GM19239 (cell line): ENCODE measurements at places on chromosomes 1 and 21.

DNA sequence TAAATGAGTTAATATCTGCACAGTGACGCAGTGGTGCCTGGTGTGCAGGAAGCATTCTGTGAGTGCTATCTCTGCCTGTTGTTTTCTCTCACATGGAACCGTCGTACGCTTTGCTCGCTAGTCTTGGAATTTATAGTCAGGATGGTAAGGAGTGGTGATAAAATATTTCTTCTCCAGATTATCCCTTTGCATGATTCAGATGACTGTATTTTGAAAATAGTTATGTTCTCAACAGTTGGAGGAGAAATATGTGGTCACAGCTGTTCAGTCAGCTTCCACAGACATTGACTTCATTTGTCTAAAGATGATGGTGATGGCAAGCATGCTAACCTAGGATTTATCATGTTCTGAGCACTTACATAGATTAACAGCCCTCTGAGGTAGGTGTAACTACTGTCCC lies 41.3 kb upstream of the VAMP3 start:
- no peak for DNase-seq

DNA sequence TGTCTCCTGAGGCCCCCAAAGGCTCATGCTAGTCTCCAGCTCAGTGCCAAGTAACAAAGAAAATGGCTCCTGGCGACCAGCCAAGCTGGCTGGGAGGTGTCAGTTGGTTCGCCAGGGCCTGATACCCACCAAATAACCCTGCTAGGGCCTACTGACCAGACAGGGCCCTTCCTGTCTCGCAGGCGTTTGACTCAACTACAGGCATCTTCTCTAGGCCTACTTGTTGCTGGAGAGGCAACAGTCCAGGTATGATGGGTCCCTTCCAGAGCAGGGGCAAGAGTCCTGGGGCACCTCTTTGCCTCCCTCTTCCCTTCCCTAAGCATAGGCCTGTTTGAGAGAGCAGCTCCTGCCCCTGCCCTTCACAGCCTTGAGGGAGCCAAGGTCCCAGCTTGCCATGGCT lies 147.9 kb upstream of the VANGL1 start:
- DNase-seq, result no peak

DNA sequence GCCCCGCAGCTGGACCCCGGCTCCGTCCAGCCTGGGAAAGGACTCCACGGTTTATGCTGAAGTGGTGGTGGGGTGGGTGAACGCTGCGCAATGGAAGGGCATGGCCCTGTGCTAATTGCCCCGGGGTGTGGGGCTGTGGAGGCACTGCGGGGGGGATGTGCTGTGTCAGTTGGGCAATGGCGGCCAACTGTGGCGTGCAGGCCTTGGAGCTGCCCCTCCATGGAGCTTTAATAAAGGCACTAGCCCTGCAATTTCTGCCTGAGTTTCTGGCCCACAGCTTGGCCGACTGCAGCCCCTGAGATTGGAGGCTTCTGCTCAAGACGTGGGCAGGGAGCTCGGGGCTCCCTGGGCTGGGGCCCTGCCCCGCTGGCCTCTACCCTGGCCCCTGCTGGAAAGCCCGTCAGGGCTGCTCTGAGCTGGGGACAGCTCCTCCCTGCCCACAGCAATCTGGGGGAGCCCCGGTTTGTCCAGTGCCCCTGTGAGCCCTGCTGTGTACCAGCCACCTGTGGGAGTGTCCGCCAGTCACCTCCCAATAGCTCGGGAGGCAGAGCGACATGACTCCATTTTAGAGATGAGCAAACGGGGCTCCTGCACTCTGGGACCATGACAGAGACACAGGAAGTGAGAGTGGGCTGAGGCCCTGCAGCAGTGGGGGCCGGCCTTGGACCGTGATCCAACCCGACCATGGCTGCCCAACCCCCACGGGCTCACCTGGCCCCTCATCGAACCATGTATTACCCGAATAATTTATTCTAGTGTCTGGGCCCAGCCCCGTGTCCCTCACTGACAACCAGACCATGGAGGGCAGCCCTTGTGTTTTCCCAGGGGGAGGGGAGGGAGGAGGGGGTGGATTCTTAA lies 8.7 kb upstream of the TNFRSF14 start:
- no peak for DNase-seq

DNA sequence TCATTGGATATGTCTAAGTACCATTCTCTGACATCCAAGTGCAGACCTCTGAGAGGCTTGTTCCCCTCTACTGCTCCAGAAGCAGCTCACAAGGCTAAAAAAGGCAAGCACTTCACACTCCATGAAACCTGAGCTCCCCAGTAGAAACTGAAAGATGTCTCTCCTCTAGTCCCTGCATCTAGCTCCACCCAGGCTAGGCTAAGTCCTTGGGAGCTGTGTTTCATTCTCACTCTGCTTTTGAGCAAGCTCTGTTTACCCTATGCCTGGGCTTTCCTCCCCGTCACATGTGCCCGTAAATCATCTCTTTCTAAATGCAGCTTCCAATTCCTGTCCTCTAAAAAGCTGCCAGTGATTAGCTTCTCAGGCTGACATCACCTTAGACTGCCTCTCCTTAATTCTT lies 39.0 kb downstream of the LRRC71 start:
- no peak for DNase-seq

- no peak for DNase-seq
These were observed 49.0 kb downstream of the BRINP2 start for GRCh38 chr1:177219554-177220458.

- DNase-seq, result no peak
These were observed 3.0 kb upstream of the PPIE start for GRCh38 chr1:39735731-39736130.

GRCh38 chr1:17315542-17316130 lies 7.6 kb downstream of the PADI4 start:
- DNase-seq, result no peak

DNA sequence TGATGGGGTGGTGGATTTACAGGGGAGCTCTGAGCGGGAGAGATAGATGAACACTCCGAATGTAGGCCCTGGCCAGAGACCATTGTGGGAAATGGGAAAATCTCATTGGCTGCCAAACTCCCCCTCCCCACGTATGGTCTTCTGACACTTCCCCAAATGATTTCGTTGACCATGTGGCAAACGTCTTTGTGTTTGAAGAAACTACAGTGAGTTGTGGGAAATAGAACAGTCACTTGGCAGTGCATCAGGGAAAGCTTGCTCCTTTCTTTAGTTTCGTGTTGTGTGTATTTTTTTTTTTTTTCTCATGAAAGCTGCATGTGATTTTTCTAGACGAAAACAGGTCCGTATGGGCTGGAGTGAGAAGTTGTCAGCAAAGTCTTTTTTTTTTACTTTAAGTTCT lies 25.0 kb upstream of the GRIK3 start:
- no peak for DNase-seq

DNA sequence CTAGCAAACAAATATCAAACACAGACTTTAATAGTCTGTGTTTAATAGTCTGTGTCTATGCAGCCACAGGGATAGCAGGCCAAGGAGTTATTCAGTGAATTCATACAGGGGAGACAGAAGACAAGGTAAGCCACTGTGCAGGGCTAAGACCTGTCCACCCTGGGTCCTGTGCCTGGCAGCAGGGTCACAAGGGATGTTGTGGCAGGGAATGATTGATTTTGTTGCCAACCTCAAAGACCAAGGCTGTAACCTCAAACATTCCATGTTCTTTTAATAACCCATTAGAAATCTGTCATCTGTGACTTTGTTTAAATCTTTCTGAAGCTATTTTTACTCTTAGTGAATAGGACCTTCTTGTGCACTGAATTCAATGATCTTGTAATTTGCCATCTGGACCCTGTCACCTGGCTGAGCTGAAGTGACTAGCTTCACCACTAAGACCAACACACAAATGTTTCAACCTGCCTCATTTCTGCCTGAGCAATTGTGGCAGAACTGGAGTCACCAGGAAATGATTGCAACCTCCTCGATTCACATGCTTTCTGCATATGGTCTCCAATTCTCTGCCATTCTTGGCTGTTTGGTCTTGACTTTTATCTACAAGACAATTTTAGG lies 154.2 kb downstream of the ASTN1 start:
- DNase-seq, result no peak

- DNase-seq, result no peak
These were observed 70.7 kb downstream of the EVA1C start for GRCh38 chr21:32483293-32483595.

GRCh38 chr1:56877973-56878372 lies 23.4 kb downstream of the C8A start:
- no peak for DNase-seq

GRCh38 chr1:26189751-26190275 lies 589 bp upstream of the CATSPER4 start:
- no peak for DNase-seq

- no peak for DNase-seq
These were observed 16.8 kb downstream of the S100A7A start for GRCh38 chr1:153432874-153433681.

GRCh38 chr1:6100861-6101783 lies 55.4 kb downstream of the KCNAB2 start:
- DNase-seq, result no peak

GRCh38 chr21:45726438-45726837 lies 82.9 kb downstream of the PCBP3 start:
- no peak for DNase-seq

DNA sequence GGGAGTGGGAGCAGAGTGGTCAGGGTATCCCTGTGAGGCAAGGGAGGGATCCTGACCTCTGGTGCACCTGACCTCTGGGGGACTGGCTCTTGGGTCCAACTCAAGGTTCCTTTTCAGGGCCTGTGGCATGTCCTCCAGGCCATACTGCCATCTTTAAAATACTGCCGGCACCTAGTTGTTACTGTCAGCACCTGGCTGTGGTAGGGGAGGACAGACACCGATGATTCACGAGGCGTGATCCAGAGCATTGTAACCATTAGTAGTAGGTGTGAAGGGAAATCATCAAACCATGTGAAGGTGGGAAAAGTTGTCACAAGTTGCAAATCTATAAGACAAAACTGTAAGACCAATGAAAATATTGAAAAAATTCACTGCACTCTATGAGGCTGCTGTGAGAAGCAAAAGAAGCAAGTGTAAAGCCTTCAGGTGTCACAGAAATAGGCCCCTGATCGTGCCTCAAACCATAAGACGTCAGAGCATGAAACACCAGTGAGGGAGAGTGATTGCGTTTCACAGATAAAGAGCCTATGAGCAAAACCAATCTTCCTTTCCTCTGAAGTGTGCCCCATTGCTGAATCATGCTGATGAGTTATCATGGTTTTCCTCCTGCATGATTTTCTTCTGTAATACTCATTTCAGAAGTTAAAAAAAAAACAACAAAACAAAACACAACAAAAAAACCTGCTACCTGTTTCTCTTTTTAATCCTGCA lies 55.3 kb downstream of the CDC7 start:
- no peak for DNase-seq

- no peak for DNase-seq
These were observed 545.2 kb upstream of the CAMK1G start for GRCh38 chr1:209038316-209038715.

GRCh38 chr1:40140211-40140973 lies 20.8 kb upstream of the RLF start:
- no peak for DNase-seq

DNA sequence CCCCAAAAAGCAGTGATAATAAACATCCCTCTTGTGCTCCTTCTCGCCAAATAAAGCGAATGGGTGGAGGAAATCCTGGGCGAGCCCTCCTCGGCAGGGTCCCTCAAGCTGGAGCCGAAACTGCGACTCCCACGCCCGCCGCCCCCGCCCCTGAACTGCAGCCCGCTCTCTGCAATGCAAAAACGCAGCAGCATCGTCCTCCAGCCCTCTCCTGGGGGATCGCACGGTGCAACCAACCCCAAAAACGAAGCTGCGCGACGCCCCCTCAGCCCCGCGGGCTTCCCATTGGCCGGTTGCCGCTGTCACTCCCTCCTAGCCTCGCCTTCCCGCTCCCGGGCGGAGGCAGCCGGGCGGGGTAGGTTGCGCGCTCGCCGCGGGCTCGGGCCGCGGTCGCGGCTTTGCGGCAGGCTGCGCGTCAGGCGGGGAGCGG lies at the start of gene TMCC2:
Gene TMCC2, plus strand, starts transcription at position 363 of the 430 bp plus-strand sequence. CDS start 619 bp downstream, outside the sequence.
- DNase-seq, result peak; percentile 76

- DNase-seq, result no peak
These were observed 21.1 kb upstream of the SLC45A3 start for GRCh38 chr1:205701420-205701819.

DNA sequence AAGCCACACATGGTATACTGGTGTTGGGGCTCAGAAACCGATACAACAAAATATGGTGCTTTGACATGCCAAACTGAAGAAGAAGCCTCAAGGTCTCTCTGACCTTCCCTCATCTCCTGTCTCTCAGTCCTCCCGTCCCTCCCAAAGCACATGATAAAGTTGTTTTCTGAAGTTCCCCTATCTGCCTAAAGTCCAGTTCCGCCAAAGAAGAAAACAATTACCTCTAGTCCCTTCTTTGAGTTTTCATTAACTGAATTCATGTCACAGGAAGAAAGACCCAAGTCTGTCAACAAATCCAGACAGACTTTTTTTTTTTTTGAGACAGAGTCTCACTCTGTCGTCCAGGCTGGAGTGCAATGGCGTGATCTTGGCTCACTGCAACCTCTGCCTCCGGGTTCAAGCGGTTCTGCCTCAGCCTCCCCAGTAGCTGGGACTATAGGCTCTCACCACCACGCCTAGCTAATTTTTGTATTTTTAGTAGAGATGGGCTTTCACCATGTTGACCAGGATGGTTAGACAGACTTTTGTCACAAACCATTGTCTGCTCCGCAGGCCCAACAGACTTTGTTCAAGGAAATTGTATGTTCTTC lies 32.2 kb upstream of the SLC2A1 start:
- DNase-seq, result no peak

GRCh38 chr1:23403038-23403336 lies 21.6 kb downstream of the TCEA3 start:
- no peak for DNase-seq

GRCh38 chr1:172650474-172651193 lies 8.3 kb upstream of the FASLG start:
- DNase-seq, result no peak

DNA sequence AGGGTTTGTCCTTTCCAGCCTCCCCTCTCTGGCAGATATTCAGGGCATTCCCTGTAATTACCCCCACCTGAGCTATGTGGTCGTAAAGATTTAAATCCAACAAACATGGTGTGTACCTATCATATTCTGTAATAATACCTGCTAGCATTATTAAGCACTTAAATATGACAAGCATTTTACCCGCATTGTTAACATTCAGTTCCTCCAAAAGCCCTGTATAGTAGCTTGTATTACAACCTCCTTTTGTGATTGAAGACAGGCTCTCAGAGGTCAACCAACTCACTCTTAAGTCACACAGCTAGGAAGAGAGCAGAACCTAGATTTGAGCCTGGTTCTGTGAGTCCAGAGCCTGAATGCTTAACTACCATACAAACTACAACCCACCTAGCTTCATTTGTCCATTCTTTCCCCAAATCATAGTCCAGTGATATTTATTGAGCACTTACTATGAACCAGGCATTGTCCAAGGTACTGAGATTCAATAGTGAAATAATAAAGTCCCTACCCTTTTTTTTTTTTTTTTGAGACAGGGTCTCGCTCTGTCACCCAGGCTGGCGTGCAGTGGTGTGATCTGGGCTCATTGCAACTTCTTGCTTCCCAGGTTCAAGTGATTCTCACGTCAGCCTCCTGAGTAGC lies 13.8 kb upstream of the KDM4A start:
- DNase-seq, result no peak

DNA sequence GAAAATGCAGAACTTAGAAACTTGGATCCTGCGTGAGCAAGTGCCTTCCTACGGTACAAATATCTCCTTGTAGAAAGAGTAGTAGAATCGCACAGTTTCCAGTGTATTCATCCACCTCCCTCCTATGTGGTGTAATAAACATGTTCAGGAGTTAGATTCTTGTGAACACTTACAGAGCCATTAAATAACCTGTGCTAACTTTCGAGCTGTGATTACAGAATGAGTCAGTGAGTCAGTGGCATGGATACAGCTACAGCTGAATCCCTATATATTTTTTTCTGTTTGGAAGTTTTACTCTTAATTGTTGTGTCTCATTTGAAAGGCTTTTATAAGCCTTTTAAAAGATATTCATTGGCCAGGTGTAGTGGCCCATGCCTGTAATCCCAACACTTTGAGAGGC lies 148.7 kb downstream of the EDEM3 start:
- DNase-seq, result no peak
